ENCODE measurements at places on chromosomes 13 and 19.

DNA sequence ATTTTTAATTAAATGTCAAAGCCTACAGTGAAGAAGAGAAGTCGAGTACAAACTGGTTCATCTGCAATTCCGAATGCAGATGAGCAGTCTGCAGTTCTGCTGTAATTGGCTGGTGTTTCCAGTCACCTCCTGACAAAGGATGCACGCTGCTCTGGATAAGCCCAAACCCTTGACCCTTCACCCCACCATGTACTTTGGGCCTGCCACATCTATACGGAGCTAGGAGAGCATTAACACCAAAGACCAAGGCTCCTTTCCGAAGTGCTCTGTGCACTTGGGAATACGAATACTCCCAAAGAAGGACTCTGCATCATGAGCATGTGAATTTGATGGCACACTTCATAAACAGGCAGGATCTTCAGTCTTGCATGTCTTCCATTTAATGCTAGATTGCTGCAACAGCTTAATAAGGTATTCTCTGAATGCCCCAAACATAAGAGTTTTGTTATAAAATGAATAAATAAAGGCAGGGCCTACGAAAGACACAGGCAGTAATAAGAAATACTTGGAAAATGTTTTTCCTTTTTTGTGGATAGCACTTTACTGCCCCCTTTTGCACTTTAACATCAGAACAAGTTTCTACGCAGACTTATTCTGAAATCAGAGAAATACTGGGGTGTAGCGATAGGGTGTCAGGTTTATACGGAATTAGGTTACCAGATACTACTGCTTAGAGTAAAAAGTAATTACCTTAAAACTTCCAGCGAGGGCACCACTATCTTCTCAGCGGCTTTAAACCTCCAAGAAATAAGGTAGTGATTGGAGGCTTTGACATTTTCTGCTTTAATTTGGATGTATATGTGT, 15.0 kb downstream of the EFNB2 start:
- DNase-seq, result no peak

DNA sequence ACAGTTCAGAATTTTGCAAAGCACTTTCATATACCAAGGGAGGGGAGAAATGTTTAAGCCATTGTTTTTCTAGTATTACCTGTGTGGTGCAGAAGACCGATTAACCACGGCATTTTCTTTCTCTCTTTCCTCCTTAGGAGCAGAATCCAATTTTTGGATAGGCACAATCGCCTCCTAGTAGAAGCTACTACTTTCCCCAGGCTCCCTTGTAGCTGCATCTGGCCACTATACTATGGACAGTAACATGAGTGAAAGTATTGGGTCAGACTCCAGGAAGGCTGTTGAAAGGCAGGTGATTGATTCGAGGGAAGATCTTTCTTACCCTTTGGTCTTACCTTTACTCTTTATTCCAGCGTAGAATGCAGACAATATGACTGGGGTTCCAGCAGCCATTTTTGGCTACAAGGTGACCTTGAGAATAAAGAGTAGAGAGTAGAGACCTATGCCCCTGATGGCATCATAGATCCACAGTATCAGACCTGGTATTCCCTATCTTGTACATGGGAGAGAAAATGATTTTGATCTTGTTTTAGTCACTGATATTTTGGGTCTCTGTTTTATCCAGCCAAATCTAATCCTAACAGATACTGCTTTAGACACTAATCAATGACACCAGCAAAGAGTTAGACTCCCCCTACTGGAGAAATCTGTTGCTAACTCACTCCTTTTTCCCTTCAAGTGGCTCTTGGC, 77.0 kb downstream of the LRRC63 start:
- no peak for DNase-seq

DNA sequence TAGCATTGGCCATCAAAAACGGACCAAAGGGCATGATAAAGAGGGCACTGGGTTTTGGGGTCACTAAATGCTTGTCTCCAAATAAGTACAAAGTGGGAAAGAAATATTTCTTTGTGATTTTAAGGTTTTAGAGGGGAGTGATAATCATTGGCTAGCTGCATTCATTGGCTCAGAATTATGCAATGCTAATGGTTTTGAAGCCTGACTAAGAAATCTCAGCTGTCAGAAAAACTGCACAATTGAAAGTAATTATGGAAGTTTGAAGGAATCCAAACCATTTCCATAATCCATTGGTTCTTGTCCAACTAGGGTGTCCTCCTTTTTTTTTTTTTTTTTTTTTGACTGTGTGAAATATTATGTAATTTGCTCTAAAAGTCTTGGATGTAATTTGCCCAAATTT, 88.2 kb upstream of the ARGLU1 start:
- DNase-seq, result no peak

GRCh38 chr19:21109116-21109515, 27.1 kb downstream of the ZNF714 start:
- no peak for DNase-seq

DNA sequence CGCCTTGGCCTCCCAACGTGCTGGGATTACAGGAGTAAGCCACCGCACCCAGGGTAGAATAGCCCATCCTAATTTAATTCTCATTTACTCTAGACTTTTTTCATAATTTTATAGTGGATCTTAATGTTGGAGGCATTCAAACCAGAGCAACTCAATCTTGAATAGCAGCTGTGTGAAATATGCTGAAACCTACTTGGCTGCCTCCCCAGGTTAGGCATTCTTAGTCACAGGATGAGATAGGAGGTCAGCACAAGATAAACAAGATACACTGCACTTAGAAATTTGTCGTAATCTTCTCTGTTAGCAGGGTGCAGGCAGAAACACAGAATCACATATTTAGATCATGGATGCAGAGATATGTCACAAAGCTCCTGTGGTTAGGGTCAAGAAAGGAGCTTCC, 2.7 kb upstream of the ZNF43 start:
- no peak for DNase-seq

GRCh38 chr13:101978552-101979315, 423.1 kb downstream of the FGF14 start:
- DNase-seq, result no peak

DNA sequence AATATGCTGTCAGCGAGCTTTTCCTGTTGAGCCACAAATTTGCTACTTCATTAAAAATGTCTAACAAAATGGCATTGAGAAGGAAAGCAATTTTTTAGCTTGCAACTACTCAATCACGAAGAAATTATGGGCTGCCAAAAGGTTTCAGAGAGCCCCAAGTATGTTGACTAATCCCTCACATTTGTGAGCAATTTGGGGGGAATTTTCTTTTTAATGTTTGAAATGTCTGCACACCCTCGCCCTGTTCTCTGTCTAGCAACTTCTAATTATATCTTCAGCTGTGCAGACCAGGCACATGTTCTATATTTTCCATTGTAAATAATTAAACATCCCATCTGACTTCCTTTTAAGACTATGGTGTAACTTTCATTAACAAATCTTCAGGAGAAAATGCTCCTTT, 192.9 kb downstream of the DCT start:
- no peak for DNase-seq

GRCh38 chr19:4744451-4745174, 21.0 kb upstream of the DPP9 start:
- DNase-seq, result no peak

- no peak for DNase-seq
Measured at GRCh38 chr13:29710511-29710910, 115.0 kb upstream of the SLC7A1 start.

DNA sequence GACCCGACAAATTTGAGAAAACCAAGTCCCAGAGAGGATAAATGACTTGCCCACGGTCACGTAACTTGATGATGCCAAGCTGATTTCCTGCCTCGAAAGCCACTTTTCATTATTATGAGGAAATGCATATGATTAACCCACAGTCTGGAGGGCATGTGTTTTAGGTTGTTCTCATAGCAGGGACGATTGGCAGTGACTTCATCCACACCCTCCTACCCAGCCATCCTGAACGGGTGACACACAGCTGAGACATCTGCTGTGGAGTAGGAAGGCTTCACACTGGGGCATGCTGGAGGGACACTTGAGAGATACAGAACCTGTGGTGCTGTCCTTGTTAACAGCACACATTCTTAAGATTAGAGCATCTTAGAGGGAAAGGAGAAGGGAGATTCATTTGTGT, 65.4 kb upstream of the WDFY2 start:
- no peak for DNase-seq

GRCh38 chr19:45145270-45146189, 15.3 kb downstream of the NKPD1 start:
- no peak for DNase-seq

DNA sequence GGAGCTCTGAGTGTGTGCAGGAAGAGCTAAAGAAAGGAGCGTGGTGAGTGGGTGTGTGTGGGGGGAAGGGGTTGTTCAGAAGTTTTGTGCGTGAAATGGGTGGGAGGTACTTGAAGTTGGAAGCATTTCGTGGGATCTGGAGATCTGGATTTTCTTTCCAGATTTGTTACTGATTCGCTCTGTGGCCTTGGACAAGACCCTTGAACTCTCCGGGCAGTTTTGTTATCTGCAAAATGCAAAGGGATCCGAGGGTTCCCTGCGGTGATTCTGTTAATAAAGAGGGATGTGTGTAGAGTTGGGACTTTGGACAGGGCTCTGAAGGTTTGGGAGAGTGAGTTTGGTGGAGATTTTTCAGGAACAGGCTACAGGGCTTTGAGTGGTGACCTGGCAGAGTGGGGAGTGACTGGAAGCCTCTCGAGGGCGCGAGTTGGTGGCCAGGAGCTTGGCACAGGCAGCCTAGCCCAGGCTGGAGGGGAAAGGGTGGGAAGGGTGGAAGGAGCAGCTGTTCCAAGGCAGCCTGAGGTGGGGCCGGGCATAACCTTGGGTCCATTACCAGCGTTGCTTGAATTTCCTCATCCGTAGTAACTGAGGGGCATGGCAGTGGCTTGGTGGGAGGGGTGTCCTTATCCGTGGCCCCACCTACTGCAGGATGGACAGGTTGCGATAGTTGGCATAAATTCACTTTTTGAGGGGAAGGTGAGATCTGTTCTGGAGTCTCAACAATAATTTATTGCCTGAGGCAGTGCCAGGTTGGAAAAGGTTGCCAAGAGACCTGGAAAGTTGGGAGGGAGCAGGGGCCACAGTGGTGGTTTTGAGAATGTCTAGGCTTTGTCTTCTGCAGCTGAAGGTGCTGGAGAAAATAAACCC, 2.1 kb downstream of the ACTN4 start:
- DNase-seq, result no peak

DNA sequence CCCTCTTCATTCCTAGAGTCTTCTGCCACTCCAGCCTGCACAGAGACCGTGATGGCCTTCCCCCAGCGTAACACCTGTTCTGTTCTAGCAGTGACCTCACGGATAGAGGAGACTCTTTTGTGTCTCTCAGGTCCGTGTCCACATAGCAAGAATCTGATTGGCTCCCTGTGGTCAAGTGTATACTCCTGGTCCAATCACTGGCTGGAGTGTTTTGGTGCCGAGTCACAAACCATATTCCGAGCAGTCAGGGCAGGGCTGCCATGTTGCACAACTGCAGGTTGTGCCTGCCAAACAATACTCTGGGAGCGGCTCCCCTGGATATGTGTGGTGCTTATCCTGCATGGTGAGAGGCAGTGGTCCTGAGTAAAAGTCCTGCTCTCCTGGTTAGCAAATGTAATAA, 402.4 kb downstream of the KCNRG start:
- DNase-seq, result no peak

- no peak for DNase-seq
Measured at GRCh38 chr19:41159881-41160280, 33.1 kb upstream of the CYP2S1 start.

- DNase-seq, result no peak
Measured at GRCh38 chr19:22595918-22596341, 38.2 kb upstream of the ZNF492 start.

DNA sequence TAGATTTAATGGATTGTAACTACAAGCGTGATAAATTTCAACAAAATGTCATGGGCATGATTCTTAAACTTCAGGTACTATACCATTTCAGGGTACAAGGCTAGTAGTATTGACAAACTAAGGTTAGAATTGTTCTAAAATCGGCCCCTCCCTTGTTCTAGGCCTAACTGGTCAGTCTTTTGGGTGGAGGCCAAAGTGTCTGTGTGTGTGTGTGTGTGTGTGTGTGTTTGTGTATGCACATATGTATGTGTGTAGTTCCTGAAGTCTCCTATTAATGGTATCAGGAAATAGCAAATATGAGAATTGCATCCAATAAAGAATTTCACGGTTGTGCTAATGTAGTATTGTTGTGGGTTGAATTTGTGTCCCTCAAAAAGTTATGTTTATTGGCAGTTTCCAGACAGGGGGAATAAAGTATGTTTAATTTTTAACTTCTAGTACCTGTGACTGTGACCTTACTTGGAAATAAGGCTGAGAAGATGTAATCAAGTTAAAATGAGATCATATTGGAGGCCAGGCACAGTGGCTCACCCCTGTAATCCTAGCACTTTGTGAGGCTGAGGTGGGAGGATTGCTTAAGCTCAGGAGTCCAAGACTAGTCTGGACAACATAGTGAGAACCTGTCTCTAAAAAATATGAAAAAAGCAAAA, 119.2 kb downstream of the KLF5 start:
- no peak for DNase-seq

GRCh38 chr19:35460608-35461007, 12.6 kb downstream of the FFAR2 start:
- DNase-seq, result no peak

DNA sequence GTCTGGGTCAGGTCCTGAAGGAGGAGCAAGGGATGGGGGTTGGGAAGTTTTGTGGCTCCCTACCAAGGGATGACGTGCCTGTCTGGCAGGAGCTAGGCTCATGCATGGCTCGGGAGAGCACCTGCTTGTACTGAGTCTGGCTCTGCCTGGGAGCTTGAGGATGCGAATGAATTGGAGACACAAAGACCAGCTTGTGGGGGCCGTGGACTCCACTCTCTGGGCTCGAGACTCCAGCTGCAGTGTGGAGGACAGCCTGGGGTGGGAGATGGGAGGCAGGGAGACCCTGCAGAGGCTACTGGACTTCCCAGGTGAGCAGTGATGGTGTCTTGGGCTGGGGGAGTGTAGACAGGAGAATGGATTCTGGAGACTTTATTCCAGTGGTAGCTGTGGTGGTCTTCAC, 15.2 kb upstream of the URI1 start:
- no peak for DNase-seq

DNA sequence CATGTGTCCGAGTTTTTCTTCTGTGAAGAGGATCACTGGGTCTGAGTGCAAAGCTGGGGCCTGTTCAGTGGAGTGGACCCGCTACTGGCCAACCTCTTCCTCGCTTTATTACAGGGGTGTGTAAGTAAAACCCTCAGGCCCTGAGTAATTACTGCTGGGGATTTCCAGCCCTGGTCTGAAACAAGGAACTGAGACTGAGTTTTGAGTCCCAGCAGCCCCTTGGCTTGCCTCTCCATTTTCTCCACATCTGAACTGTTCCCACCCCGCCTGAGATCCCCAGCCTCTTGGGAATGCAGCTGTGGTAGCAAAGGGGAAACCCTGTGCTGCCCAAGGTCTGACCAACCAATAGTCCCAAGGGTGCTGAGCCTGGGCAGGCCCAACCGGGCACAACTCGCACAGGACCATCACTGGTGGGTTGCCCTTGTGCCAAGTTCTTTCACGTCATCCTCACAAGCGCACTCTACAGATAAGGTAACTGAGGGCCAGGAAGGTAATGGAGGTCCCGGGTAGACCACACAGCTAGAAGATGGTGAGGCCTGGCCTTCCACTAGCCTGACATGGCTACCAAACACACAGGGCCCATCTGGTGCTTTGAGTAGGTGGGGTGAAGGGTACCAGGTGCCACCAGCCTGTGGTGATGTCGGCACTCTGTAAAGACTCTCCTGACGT, 13.7 kb upstream of the SLC35E1 start:
- no peak for DNase-seq

GRCh38 chr13:61040181-61040580, 375.5 kb downstream of the PCDH20 start:
- DNase-seq, result no peak

All from stimulated activated CD4-positive, alpha-beta T cell treated with anti-CD3 and anti-CD28 coated beads, Interleukin-12 subunit alpha, Interleukin-12 subunit beta, amount 100 ng/mL, for 24 hours (primary cell).